ENCODE measurements at places on chromosomes 3 and 15.

GRCh38 chr15:71093054-71094024 lies 21.9 kb upstream of the THSD4 start:
- no peak for DNase-seq

GRCh38 chr3:173025941-173026340 lies 115.1 kb downstream of the SPATA16 start:
- no peak for DNase-seq

- no peak for DNase-seq
These were observed 18.9 kb upstream of the SEMA5B start for GRCh38 chr3:123046262-123047061.

DNA sequence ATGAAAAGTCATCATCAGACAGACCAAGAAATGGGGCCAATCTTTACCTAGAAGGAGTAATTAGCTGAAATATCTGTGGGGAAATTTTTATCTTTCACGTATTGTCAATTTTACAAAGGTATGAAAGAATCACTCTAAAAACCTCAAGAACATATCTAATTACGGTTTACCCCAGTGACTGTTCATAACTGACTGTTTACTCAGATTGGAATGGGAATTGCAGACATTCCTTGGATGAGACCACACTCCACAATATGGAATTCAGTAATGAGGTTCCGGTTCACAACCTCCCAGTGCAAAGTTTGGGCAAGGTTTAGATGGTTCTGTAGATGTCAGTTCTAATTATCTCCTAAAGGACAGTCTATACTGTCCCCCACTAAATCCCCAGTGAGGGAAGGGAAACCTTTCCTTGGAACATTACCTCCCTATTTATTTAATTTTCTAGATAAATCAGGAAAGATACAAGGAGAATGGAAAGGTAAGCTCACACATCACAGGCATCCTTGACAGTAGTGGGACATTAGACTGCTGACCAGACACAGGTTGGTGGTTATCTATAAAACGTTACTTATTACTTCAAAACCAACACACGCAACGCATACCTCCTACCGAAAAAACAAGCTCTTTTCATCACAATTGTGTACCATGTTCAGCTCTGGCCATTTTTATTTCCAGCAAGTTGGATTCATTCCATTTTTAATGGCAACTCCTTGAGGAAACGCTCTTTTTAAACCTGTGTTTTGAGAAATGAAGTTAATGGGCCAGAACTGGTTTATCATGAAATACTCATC lies 129.9 kb downstream of the RORA start:
- no peak for DNase-seq

DNA sequence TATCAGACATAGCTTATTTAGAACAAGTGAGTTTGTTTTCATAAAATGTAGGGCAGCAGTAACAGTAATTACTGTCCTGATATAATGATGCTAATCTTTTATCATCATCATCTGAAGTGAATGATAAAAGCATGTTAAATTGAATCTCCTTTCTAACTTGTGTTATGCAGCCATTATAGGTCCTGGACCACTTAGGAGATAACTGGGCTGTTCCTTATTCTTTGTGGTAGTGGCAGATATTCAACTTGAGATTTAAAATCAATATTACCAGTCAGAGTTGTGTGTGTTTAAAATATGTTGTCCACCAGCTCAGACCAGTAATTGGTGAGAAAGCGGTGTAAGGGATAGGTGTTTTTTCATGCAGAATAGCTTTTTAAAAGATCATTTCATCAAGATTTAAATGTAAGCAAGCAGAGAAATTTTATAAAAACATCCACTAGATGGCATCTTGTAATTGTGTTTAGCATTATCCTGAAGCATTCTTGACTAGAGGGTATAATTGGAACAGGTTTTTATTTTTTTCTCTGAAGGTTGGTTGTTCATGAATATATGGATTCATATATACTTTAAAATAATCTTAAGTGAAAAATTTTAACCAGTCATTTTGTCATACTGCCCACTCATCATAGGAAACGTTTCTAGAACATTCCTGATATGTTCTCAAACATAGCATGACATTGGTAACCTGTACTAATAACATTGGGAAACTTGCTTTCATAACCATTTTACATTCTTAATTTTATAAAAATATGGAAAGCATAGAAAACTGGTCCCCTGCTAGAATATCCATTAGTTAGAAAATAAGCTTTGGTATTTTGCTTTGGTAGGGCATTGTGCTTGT lies 153.9 kb downstream of the BBX start:
- DNase-seq, result no peak

DNA sequence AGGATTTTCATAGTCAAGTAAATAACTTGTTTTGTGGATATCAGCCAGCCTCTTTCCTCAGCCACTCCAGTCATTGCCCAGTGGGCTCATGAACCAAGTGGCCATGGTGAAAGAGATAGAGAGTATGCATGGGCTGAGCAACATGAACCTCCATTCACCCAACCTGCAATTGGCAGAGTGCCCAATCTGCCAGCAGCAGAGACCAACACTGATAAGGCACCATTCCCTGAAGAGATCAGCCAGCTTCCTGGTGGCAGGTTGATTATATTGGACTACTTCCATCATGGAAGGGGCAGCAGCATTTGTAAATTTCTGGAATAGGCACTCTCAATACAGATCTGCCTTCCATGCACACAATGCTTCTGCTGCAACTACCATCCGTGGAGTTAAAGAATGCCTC lies 10.3 kb upstream of the MCF2L2 start:
- no peak for DNase-seq

GRCh38 chr3:9769426-9770275 lies at the start of gene CAMK1:
Gene CAMK1, minus strand, starts transcription at chr3:9769947. Its CDS starts 2,198 bp downstream, at chr3:9767749.
- DNase-seq, result peak; percentile 80

GRCh38 chr3:145704020-145704419 lies 457.0 kb downstream of the PLOD2 start:
- DNase-seq, result no peak

GRCh38 chr3:191020730-191021396 lies 158.4 kb upstream of the GMNC start:
- DNase-seq, result no peak

DNA sequence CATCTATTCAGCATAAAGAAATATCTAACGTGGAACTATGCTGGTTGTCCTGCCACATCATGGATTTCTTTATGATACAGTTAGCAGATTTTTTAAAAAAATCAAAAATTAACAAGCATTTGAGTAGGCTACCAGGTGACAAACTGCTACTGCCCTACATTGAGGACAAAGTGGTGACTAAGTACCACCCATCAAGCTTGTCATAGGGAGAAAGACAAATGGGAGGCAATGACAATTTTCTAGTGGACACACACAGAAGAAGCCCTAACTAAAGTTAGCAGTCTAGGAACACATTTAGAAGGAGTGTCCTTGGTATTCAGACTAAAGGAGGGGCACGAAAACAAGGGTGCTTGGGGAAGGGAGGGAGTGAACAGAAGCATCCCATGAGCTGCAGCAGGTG lies 131.2 kb downstream of the TBL1XR1 start:
- no peak for DNase-seq

DNA sequence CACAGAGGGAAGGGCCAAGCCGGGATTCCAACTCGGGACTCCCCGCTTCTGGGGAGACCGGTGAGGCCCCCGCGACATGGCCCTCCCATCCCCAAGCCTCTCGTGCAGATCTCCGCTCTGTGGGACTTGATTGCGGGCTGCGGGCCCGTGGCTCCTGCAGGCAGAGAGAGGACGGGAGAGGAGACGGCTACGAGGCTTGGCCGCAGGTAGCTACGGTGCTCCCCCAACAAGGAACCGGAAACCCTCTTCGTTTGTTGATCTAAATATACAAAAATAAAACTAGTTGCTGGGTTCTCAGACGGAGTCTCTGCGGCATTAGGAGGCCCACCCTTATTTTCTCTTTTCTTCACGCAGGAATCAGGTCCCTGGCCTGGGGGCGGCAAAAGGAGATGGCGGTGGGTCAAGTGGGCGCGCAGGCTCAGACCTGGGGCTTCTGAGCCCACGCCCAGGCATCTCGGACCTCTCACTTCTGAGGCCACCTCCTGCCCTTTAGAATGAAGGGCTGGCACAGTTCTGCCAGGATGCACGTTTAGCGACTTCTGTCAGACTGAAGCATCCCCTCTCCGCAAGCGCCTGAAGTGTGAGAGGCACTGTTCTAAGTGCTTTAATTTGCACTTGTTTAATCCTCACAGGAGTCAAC lies 10.9 kb downstream of the GNB5 start:
- DNase-seq, result no peak

DNA sequence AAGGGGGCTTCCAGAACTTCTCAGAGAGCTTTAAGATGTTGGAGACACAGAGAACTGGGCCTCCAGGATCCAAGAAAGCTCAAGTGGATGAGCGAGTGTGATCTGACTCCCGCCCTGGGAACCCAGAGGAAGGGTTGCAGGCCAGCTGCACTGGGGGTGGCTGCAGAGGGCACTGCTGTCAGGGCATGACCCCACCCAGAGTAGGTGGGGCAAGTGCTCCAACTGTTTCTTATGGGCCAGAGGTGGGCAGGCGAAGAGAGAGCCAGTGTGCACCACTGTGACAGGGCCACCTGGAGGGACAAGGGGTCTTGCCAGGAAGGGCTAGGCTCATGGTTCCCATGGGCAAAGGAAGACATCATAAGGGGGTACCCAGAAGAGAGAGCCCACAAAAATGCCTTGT lies 48.8 kb downstream of the EXOG start:
- DNase-seq, result no peak

DNA sequence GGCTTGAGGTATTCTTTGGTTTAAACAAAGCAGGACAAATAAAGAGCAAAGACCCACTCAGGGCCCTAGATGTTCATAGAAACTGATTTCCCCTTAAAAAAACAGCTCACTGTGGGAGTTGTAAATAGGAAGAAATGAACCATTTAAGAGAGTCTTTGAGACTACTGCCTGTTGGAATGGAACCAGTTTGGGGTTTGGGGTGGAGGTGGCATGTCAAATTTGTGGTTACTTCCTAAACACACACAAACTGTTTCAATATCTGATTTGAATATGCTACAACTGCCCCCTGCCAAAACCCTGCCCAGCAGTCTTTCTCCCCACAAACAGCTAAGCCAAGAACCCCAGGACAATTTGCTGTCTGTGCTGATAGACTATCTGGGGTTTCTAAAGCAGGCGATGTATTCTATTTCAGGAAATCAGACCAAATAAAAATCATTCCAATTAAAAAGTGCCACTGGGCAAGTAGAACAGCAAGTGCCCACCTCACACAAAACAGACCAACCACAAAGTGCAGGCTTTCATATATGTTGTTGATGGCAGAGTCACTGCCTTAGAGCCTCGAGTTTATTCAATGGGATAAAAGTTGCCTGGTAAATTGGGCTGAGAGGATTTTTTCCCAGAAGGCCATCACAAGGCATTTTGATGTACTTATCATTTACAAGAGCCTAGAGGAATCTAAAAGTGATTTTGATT lies 293.9 kb upstream of the PROK2 start:
- DNase-seq, result no peak

DNA sequence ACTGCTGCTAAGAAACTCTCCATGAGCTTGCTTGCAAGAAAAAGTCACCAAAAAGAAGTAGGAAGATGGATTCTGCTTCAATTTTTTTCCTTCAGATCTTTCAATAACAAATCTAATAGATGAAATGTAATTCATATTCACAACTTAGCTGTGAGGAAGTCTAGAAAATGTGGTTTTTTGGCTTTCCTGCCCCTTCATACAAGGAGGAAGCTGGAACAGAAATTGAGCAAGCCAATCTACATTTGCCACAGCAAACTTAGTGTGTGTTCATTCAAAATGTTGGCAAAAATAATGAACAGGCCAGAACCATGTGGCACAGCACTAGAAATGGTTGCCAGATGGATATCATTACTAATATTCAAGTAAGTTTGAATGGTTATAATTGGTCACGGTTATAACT lies 93.2 kb upstream of the NEDD4 start:
- no peak for DNase-seq

DNA sequence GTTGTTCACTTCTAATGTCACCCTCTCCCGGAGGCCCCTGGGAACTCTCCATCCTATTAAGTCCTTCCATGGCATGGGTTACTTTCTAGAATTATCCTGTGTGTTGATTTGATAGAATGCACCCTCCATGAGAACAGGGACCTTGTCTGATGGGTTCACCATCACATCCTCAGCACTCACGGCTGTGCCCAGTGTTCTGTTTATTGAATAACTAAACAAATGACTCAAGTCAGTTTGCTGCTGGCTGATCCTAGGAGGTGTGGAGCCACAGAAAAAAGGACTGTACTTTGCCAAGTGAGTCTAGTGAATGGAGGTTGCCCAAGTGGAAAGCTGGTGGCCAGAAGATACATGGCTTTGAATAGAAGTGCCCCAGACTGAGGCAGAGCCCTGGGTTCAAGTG lies 48.5 kb upstream of the RAB6B start:
- DNase-seq, result no peak

- DNase-seq, result no peak
These were observed 11.3 kb downstream of the NRROS start for GRCh38 chr3:196650740-196651311.

DNA sequence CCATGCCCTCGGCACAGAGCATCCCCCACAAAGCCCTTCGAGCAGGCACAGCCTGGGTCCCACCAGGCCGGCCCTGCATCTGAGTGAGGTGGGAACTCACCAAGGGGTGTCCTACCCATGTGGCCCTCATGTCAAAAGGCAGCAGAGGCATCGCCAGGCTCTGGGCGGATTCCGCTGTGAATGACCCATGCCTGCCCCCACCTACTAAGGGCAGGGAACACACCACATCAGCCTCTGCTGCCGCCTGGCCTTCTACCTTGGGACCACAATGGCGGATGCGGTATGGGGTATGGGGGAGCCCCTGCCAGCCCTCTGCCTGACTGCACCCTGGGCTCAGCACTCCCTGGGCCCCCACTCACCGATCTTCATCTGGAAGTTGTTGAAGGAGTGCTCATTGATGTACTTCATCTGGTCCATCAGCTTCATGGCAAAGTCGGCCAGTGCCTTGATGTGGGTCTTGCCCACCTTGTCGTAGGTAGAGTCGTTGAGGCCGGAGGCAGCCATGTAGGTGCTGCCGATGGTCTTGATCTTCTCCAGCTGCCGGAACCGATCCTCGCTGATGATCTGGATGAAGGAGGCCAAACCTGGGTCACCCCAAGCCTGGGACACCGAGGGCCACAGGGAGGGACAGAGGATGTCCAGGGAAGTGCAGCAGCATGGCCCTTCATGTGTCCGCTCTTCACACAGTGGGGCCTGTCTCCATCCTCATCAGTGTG lies 87.8 kb downstream of the SEC22A start:
- no peak for DNase-seq

DNA sequence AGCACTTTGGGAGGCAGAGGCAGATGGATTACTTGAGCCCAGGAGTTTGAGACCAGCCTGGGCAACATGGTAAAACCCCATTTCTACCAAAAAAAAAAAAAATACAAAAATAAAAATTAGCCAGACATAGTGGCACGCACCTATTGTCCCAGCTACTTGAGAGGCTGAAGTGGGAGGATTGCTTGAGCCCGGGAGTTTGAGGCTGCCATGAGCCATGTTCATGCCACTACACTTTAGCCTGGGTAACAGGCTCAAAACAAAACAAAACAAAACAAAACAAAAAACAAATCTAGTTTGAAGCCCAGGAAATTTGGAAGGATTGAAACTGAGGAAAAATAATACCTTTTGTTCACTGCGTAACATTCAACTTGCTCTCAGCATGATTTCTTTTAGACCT lies 16.6 kb downstream of the TMOD3 start:
- no peak for DNase-seq

Data from glutamatergic neuron (in vitro differentiated cells).